NCI-H510A treated with DMSO at 0.1 percent for 48 hours (cell line): ENCODE measurements at places on chromosomes 16 and 17.
A peak's percentile ranks its signal among the peaks of the same experiment; 100 is the strongest.

GRCh38 chr17:7837408-7838088 lies 3.5 kb downstream of the KDM6B start:
- peak; percentile 52 for DNase-seq

DNA sequence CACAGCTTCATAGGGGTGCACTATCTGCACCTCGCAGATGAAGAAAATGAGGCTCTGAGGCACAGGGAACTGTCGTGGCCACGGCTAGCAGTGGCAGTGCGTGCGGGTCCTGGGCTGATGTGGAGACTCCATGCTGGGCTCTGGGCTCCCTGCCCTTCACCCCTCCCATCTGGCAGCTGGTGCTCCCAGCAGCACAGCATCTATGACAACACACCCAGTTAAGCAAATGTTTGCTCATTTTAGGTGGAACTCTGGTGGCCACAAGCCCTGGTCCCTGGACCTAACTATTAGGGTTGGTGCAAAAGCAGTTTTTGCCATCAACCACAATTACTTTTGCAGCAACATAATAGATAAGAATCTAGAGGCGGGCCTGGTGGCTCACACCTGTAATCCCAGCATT lies 30.9 kb downstream of the IFT140 start:
- no peak for DNase-seq

GRCh38 chr17:1304522-1304921 lies 25.1 kb downstream of the TRARG1 start:
- no peak for DNase-seq

- no peak for DNase-seq
Observed at GRCh38 chr16:55204069-55204468, 119.9 kb upstream of the IRX6 start.

DNA sequence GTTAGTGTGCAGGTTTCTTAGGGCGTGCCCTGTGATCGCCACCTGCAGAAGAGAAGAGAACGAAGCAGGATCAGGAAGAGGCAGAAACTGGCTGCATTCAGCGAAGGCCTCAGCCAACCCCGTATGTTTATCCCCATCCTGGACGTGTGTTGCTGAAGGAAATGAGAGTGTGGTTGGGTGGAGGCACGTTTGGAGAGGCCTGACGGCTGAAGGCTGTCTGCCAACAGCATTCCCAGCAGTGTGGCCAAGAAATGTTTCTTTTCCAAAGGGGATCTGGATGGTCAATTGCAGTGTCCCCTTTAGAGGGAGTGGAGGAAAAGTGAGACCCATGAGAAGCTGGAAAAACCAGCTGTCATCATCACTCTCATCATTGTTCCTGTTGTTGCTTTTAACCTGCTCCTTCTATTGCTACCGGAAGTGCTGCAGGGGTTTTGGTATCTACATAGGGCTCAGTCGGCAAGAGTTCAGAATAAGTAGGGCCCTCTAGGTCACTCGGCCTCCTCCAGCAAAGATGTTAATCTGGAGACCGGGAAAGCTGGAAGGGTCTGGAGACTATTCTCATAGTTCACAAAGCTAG lies 46.5 kb upstream of the SLC47A1 start:
- DNase-seq: no peak

GRCh38 chr16:64791756-64792155 lies 330.1 kb downstream of the CDH11 start:
- DNase-seq: no peak

GRCh38 chr16:50747207-50747956 lies 5.5 kb downstream of the CYLD start:
- peak; percentile 80 for DNase-seq

DNA sequence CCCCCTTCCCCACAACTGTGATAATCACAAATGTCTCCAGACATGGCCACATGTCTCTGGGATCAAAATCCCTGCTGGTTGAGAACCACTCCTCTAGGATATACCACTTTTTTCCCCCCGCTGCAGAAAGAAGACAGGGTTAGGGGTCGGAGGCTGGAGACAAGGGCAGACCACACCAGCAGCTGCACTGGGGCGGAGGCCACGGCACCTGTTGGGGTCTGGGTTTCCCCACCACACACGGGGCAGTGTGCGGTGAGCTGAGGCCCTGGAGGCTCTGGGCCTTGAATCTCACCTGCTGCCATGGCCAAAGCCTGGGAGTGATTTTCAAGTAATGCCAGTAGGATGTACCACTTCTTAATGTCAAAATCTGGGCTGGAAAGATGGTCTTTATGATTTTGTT lies 320.5 kb downstream of the SNX29 start:
- no peak for DNase-seq

DNA sequence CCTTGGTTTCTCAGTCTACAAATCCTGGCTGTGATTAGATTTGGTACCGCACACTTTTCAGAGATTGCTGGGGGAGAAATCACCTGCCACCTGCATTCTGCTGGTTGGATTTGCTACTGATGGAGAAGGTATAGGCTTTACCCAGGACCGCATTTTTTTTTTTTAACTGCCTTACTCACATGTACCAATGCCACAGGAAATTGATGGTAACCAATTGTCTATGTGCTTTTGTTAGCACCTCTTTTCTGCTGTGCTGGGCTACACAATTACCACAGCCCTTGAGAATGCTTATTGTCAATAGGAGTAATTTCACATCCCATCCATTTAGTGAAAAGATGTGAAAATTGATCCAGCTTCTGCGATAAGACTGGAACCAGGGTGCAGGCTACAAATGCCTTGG lies 74.4 kb upstream of the TANC2 start:
- DNase-seq: no peak

DNA sequence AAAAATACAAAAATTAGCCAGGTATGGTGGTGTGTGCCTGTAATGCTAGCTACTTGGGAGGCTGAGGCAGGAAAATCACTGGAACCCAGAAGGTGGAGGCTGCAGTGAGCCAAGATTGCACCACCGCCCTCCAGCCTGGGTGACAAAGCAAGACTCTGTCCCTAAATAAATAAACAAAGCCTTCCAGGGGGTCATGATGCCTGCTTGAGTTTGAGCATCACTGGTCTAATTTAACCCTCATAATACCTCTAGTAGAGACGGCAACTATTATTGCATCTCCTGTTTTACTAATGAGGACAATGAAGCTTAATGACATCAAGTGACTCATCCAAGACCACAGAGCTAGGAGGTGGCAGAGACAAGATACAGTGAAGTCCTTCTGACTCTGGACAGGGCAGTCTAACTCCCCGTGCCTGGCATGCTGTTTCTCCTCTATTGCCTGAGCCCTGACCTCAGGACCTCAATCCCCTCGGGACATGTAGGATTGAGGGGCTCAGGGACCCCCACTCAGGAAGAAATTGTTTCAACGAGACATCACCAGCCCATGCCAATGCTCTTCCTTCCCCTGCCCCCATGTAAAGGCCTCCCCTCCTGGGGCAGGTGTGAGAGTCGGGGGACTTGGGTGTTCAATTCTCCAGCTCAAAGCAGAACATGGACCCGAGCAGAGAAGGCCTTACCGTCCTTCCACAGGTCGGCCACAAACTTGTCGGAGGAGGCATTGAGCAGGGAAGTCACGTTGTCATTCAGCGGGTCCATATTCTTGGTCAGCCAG lies 102.9 kb downstream of the NDE1 start:
- no peak for DNase-seq

- DNase-seq: no peak
Observed at GRCh38 chr16:48361012-48361411, 24.2 kb downstream of the SIAH1 start.
